ENCODE measurements at places on chromosomes 6 and 20.

- DNase-seq, result no peak
Observed at GRCh38 chr6:33662318-33662717, 41.2 kb downstream of the ITPR3 start.

DNA sequence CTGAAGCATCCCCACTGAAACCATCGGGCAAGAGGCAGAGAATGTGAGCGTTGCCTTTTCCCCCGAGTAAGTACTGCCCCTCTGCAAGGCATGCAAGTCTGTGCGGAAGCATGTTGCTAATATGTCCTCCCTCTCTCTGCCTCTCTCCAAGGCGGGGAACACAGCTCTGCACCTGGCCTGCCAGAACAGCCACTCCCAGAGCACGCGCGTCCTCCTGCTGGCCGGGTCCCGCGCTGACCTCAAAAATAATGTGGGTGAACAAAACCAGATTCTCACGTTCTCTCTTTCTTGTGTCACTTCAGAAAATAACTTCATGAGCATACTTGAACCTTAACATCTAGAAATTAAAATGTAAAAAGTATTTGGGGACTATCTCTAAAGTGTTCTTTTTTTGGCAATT, 26.4 kb downstream of the LYRM2 start:
- DNase-seq, result no peak

- no peak for DNase-seq
Observed at GRCh38 chr20:36519944-36520343, 21.4 kb upstream of the MYL9 start.

DNA sequence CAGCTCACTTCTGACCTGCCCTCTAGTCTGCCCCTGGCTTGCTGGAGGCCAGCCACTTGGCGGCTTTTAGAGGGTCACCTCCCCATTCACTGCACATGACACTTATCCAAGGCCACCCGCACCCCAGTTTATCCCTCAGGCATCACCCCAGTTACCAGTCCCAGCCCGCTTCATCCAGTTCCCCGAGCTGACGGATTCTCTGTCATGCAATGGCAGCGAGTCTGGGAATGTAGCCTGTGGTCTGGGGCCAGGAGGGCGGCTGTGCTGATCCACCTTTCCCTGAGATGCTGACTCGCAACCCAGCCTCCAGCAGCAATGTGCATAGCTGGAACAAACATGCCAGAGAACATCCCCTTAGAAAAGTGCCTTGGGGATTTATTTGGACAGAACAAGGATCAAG, 25.8 kb downstream of the SYNDIG1 start:
- no peak for DNase-seq

GRCh38 chr20:19074828-19075516, 137.5 kb upstream of the SLC24A3 start:
- no peak for DNase-seq

- DNase-seq, result no peak
Observed at GRCh38 chr20:2652724-2653555, 508 bp downstream of the NOP56 start.

GRCh38 chr6:5468586-5468985, 207.3 kb downstream of the FARS2 start:
- no peak for DNase-seq

DNA sequence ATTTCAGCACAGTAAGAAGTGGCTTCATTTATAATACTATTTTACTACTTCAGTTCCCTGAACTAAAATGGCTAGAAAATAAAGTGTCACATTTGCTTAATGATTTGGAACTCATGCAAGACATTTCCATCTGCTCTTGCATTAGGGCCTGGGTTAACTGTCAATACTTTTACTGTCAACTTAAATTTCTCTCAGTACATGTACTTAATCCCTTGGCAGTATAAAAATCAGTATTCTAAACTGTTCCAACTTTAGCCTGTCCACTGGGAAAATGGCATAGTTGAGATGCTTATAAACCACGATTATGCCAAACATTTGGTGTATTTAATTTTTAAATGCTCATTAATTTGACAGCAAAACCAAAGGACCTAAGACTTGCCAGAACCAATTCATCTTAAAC, 154.5 kb downstream of the ASCC3 start:
- no peak for DNase-seq

GRCh38 chr6:24504287-24504648, 9.5 kb downstream of the ALDH5A1 start:
- DNase-seq, result no peak

DNA sequence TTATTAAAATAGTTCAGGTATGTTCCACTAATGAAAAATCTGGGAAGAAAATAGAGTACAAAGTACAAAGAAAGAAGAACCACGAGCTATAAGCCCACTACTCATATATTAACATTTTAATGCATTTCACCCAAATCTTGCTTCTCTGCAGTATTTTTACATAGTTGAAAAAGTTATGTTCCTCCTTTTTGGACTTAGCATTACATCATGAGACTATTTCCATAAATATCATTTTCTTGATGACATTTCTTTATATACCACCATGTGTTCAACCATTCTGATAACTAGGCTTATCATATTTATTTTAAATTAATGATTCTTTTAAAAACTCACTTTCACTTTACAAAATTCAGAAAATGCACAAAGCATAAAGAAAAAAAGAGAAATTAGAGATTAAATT, 3.0 kb downstream of the IPCEF1 start:
- no peak for DNase-seq

DNA sequence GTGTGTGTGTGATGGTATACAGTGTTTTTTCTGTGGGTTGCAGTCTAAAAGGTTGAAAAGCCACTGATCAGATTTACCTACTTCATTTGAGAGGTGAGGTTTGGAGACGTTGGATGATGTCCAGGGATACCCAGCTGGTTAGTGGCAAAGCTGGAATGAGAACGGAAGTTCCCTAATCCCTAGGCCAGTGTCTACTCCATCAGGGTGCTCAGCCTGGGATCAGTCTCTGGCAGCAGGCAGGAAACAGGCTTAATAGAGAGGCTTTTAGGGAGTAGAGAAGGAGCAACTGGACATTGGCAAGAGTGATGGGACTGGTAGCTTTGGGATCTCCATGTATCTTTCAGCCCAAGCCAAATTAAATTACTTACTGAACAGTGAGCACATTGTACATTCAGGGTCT, 80.7 kb downstream of the C6orf52 start:
- no peak for DNase-seq

DNA sequence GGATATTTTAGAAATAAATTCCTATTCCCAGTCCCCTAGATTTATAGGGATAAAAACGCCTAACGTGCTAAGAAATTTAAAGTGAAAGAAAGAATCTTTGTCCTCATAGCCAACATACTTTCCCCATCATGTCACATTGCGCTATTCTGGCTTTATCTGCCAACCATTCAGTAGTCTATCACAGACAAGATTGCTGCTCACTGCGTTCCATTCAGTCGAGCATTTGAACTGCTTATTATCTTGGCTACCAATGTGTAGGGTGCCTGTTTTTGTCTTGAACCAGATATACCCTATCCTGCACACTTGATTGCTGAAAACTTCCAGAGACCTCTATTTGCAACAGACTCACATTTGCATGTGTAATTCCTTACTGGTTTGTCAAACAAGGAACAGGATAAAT, 751.5 kb downstream of the EPHA7 start:
- no peak for DNase-seq

GRCh38 chr6:101085327-101085726, 204.2 kb upstream of the ASCC3 start:
- DNase-seq, result no peak

DNA sequence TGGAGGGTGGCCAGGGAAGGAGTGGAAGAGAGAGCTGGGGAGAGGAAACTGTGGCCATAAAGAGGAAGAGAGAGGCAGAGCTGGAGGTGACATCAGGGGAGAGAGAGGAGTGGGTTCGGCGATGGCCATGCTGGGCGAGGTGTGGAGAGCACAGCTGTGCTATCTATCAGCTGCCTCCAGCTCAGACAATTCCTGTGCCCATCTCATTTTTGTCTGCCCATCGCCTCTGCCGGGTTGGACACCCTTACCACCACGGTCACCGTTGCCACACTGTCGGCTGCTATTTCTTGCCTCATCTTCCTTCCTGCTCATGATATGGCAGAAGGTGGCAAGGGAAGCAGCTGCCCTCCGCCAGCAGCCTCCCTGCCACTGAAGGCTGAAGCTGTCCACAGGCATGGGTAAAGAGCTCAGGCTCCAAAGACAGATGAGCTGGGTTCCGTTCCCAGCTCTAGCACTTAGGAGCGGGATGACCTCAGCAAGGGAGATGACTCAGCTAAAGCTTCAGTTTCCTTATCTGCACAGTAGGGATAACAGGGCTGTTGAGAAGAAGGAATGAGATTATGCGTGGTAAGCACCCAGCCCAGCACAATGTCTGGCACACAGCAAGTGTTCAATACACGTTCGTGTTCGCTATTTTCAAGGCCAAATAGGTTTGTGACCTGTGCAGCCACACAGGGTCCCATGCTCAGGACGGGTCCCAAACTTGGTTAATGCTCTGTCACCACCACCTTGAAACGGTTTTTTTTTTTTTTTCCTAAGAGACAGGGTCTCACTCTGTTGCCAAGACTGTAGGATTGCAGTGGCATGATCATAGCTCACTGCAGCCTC, 21.9 kb upstream of the TAF8 start:
- DNase-seq, result no peak

GRCh38 chr20:9139106-9139833, 70.4 kb downstream of the PLCB4 start:
- no peak for DNase-seq

GRCh38 chr20:49483018-49483695, 689 bp upstream of the KCNB1 start:
- no peak for DNase-seq

DNA sequence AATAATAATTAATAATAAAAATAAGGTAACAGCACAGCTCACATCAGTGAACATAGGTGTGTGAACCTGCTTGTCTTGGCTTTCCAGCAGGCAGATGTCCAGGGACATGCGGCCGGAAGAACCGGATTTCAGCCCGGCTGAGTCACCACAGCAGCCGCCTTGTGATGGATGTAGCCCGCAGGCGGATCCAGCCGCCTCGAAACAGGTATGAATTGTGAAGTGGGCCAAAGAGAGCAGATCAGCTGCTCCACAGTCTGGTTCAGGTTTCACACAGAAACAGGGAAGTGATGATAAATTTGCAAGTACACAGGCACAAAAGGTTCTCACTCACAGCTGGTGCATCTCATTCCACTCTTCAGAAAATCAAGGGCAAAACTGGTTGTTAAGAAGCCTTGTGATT, 55.1 kb downstream of the ID4 start:
- peak; percentile 4 for DNase-seq

GRCh38 chr6:144316862-144317195, 31.7 kb downstream of the UTRN start:
- no peak for DNase-seq

GRCh38 chr6:127131772-127132376, 13.4 kb downstream of the RSPO3 start:
- DNase-seq, result no peak

- DNase-seq, result no peak
Observed at GRCh38 chr20:22512911-22513489, 71.4 kb downstream of the FOXA2 start.

GRCh38 chr6:4692664-4693063, 83.5 kb upstream of the CDYL start:
- DNase-seq, result no peak

DNA sequence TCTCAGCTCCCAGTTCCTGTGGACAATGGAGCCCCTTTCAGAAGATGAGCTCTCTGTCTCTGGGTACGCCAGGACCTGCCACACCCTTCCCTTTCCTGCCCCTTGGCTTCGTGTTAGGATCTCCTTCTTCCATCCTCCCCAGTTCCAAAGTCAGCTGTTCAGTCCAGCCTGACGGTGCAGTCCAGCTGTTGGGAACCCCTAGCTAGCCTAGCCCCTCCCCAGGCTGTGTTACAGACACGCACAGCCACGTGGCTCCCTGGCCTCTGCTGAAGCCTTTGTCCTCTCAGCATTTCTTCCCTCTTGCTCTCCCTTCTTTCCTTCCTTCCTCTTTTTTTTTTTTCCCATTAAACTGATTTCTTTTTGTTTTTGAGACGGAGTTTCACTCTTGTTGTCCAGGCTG, 12.4 kb upstream of the TFAP2C start:
- DNase-seq, result no peak

DNA sequence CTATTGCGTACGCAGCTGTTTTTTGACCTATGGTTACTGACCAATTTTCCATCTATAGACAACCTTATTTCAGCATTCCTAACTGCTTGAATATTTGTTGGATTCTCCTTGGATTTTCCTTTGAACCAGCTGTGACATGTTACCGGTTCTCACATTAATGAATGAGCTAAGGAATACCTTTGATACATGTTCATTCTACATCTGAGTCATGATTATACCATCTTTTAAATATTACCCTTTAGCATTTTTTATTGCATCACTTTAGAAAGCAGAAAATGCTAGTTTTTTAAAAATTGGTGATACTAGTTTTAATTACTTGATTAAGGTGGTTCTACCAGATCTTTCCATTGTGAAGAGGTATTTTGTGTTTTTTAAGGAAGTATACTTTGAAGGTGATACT, 1.9 kb upstream of the IGF2R start:
- no peak for DNase-seq

DNA sequence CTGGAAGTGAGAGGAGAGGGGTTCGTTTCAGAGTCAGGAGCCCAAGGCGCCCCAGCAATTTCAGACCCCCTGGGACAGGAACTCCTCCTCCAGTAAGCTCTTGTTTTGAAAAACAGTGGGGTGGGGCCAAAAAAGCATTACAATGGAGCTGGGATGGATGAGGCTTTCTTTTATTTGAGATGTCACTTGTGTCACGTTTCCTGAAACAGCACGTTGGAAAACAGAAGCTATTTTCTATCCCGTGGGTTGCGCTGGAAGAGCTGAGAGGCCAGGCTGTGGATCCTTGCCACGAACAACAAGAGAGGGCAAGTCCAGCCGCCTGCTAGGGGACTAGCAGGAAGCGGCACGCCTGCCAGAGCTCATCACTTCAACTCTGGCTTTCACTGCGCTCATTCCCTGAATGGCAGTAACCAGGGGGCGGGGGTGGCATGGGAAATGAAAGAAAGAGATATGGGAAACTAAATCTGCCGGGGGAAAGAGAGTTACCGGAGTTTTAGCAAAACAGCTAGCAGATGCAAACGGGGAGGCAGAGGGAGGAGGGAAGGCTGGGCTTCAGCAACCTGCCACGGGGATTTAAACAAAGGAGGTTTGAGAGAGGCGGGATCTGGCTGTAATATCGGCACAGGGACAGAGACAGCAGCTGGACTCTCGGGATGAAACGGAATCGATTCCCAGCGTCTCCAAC, 34.6 kb downstream of the GCNT2 start:
- peak; percentile 64 for DNase-seq

DNA sequence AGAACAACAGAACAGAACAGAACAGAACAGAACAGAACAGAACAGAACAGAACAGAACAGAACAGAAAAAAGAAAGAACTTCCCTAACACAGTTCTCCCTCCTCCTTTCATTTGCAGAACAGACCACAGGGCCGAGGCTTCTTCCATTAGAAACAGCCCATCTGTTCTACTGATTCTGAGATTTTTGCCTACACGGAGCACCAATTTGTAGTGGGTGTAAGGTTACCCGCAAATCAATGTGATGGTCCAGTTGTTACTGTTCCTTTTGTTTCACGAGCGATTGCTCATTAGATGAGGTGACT, 734 bp upstream of the OGFRL1 start:
- no peak for DNase-seq

- no peak for DNase-seq
Observed at GRCh38 chr6:165804331-165805066, 141.5 kb upstream of the PDE10A start.

All from NCI-H524 treated with DMSO at 0.1 percent for 48 hours (cell line).